Stimulated activated CD4-positive, alpha-beta T cell treated with anti-CD3 and anti-CD28 coated beads, Interleukin-1b, Interleukin-23, amount 100 ng/mL, for 1 hour (primary cell): ENCODE measurements at places on chromosomes 2 and 18.

DNA sequence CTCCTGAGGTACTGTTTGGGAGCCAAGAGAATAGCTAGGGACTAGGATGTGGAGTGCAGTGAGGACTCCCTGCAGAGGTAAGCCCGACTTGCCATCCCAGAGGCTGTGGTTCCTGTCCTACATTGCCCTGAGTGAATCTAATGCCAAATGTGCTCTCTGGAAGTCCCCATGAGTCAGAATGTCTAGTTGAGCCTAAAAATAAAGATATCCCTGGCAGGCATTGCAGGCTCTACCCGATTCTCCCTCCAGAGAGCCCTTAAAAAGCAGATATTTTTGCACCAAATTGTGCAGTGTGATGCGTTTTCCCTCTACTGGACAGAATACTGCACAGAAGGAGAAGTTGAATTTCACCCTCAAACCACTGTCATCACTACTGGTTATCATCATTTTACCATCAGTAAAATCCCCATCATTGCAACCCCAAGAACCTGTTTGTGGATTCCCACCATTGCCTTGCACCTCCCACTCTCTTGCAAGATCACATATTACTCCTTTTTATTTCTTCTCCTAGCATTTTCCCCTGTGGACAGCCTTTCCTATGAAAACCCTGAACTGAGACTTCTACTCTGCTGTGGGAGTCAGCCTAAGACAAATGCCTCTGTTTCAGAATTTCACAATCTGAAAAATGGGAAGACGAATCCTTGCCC, 98.0 kb downstream of the MARCHF4 start:
- DNase-seq = no peak

- no peak for DNase-seq
Observed at GRCh38 chr2:211503856-211504255, 947.5 kb downstream of the CPS1 start.

GRCh38 chr2:231152800-231153557, 28.1 kb upstream of the HTR2B start:
- no peak for DNase-seq

DNA sequence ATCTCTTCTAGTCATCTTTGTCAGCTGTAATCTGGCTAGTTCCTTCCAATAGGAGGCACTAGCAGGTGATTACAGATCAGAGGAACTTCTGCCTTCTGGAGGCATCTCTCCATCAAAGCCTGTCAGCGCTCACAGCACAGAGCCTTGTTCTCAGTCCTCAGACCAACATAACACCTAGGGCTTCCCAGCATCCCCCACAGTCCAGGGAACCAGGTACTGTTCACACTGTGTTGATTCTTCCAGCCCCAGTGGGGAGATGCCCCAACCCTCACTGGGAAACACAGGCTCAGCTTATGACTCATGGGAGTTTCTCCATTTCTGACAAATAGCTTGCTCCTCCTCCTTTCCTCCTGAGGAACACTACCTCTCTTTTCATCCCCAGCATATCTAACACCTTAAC, 601.7 kb downstream of the CBLN2 start:
- DNase-seq = no peak

DNA sequence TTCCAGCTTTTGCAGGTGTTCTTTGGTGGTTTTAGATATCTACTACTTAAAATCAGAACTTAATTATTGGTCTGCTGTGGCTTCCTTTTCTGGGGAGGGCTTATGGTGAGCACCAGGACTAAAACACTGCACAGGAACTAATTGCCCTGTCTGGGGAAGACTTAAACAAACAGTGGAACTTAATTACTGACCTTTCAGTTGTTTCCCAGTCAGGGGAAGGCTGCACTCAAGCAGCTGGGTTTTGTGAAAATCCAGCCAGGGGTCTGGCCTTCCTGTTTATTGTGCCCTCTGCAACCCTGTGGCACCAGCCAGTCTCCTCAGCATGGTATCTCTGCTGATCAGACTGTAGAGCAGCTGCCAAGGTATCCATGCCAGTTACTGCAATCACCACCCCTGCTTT, 398.2 kb downstream of the ADCYAP1 start:
- DNase-seq = no peak

DNA sequence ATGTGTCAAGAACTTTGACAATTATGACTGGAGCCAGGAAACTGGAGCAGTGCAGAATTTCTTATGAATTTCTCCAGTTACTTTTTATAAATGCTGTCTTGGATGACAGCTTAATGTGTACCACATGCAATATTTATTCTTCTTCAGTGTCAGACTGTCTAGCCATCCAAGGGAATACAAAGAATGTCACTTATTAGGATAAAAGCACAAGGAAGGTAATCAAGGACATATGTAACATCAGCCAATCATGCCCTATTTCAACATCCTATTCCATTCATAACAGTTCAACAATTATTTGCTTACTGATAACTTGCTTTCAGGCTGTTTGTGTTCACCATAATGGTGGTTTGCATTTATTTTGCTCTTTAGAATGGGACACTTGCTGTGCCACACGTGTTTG, 139.8 kb downstream of the OLA1 start:
- DNase-seq = no peak
